Ovary (tissue), 10 donors: ENCODE measurements at places on chromosomes 1 and 21. TPM values are rescaled to one million over a fixed set of nuclear protein-coding genes. Genes with fewer than 3 reads are reported as not detected.

Gene KCNQ4
- 1.6 TPM for total RNA-seq

Gene DNM3
- total RNA-seq = 3.1 TPM

Gene CFAP74
- total RNA-seq = not detected

Gene CELSR2
- total RNA-seq = 15.9 TPM

Gene VWA5B1
- not detected for total RNA-seq

Gene EPHA10
- total RNA-seq = not detected

Gene COL24A1
- total RNA-seq = 0.48 TPM

Gene NGF
- total RNA-seq = 16.1 TPM

Gene FAM72D
- total RNA-seq = not detected

Gene SLC16A4
- total RNA-seq = 31.8 TPM

Gene AADACL3
- total RNA-seq = not detected

Gene LENEP
- not detected for total RNA-seq

Gene RNF186
- total RNA-seq = 0.36 TPM
